ENCODE measurements at places on chromosomes 5 and 9. TPM values are rescaled to one million over a fixed set of nuclear protein-coding genes. Genes with fewer than 3 reads are reported as not detected.

DNA sequence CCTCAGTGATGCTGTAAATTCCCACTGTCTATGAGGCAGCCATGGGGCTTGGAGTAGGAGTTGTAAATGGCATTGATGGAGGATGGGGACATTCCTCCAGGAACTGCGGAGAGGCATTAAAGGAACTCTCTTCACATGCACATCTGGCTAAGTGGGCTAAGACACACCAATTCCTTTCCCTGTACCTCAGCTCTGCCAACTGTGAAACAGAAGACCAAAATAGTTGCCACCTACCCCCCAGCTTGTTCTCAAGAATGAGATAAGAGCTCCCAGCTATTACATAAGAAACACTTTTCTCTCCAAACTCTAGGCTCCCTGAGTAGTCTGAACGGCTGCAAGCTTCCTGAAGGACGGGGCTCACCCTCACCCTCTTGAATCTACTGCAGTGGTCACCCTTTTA is 144.6 kb upstream of the SLC30A5 start:
- no peaks in the 10 kb centered on the region for H3K36me3 ChIP-seq
- no peak overlapping the region for H3K4me3 ChIP-seq
- DNase-seq: no peak
- no peak overlapping the region for H3K27ac ChIP-seq

DNA sequence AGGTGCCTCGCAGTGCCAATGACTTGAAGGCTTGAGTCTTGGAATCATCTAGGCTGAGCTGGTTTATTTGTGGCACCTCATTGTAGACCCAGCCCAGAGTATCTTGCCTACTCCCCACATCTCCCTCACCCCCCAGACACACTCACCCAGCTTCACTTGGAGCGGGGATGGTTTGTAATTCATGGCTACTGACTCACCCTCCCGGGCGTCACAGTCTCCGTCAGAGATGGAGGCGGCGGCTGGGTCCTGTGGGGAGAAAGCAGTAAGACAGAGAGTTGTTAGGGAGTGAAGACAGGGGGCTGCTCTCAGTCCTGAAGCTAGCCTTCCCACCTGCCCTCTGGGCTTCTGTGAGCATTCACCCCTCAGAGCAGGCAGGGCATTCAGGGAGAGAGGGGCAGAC is 29.0 kb upstream of the MYORG start:
- no peak overlapping the region for H3K27ac ChIP-seq
- H3K27me3 ChIP-seq: no peaks in the 10 kb centered on the region
- H3K4me3 ChIP-seq: no peak overlapping the region
- peaks cover 55% of the 10 kb centered on the region for H3K36me3 ChIP-seq

DNA sequence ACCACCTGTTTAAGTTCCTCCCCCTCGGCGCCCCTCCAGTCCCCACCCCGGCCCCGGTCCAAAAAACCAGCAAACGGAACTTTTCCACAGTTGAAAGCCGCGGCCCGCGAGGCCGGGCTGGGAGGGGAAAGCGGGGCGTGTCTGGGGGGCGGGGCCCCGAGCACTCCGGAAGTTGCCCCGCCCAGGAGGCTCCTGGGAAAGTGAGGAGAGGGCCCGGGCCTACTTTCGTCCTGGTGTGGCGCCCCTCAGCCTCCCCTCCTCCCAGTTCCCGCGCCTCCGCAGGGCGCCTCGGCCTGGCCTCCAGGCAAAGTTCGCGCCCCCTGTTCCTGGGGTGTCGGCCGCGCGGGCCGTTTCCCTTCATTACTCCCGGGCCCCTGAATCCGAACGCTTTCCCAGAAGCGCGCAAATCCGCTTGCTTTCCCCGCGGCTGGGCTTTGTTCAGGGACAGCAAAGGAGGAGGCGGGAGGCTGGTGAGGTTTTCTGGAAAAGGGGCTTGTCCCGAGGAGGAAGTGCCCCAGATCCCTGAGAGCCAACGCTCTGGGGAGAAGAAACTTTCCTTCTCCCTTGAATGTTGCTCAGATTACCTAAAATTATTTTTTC is 4.5 kb upstream of the DMRT3 start:
- peak overlapping the region; percentile 4 for H3K4me3 ChIP-seq
- peaks cover 2% of the 10 kb centered on the region for H3K27me3 ChIP-seq
- H3K36me3 ChIP-seq: no peaks in the 10 kb centered on the region
- H3K4me1 ChIP-seq: peaks cover 72% of the 10 kb centered on the region
- no peak for DNase-seq

GRCh38 chr5:93577854-93578812 is 2.9 kb downstream of the NR2F1-AS1 start:
- peak overlapping the region; percentile 93 for H3K27ac ChIP-seq
- H3K4me3 ChIP-seq: peak overlapping the region; percentile 83
- H3K36me3 ChIP-seq: no peaks in the 10 kb centered on the region
- DNase-seq: no peak
- H3K27me3 ChIP-seq: peaks cover 12% of the 10 kb centered on the region

DNA sequence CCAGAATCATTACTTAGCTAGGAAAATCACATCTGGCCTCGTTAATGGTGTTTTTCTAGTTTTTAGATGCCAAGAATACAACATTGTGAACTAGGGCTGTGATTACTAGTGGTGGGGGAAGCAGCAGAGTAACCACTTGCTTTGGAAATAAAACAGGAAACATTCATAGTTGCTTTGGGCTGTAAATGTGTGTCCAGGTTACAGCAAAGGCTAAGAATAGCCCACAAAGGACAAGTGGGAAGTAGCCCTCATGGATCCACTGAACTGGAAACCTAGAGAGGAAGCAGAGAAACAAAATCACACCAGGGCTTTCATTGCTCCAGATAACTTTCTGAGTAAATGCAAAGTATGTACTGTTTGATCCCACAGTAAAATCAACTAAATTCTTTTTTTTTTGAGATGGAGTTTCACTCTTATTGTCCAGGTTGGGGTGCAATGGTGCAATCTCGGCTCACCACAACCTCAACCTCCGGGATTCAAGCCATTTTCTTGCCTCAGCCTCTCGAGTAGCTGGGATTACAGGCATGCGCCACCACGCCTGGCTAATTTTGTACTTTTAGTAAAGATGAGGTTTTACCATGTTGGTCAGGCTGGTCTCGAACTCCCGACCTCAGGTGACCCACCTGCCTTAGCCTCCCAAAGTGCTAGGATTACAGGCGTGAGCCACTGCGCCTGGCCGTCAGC is 56.2 kb upstream of the TNFSF15 start:
- H3K4me3 ChIP-seq: no peak overlapping the region
- no peaks in the 10 kb centered on the region for H3K4me1 ChIP-seq
- peak overlapping the region; percentile 28 for H3K27ac ChIP-seq
- no peak for DNase-seq
- no peaks in the 10 kb centered on the region for H3K27me3 ChIP-seq

DNA sequence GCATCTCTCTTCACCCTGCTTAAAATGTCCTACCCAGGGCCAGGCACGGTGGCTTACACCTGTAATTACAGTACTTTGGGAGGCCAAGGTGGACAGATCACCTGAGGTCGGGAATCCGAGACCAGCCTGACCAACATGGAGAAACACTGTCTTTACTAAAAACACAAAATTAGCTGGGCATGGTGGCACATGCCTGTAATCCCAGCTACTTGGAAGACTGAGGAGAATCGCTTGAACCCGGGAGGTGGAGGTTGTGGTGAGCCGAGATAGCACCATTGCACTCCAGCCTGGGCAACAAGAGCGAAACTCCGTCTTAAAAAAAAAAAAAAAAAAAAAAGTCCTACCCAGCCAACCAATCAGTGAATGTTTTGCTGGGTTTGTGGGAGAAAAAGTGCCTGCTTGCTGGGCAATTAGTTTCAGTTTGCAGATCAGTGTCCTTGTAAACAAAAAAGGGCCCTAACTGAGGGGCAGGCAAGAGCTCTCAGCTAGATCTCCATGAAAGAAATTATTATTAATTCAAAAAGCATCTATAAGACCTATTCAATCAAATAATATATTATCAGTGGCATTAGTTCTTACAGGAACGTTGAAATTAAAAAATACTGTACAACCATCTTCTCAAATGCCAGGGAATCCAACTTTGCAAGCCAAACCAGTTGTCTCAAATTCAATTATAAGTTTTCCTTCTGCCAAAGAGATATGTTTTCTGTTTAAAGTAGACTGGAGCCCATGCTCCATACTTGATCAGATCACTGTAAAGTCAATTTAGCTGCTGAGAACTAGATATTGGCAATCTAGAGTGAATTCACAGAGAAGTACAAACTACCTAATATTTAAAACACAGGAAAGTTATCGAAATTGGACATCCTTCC is 3.9 kb downstream of the MEGF9 start:
- DNase-seq: no peak
- peak overlapping the region; percentile 28 for H3K4me3 ChIP-seq
- H3K36me3 ChIP-seq: no peaks in the 10 kb centered on the region
- H3K27ac ChIP-seq: peak overlapping the region; percentile 97

DNA sequence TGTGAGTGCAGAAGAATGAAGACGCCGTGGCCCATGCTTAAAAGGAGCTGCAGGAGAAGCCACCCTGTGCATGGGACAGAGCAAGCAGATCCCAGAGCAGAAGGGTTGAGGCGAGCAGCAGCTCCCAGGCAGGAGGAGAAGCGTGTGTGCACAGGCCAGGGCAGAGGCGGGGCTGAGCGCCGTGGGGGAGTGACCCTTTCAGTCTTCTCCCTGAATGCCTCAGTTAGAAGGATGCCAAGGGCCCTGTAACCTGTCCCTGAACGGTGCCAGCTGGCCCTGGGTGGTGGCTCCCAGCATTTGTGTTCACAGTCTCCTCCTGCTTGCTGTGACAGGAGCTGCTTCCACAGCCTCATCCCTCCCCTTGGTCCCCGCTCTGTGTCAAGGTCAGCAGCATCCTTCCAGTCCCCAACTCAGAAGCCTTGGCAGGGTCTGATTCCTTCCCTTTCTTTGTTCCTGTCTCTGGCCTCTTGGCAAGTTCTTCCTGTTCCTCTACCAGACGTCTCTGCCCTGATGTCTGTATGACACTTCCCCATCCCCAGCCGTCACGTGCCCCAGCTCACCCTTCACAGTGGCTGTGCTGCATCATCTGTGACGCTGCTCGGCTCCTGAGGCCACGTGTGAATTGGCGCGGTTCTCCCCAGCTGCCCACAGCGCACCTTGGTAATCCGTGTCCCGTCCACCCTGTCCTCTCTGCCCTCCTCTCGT is 5.2 kb downstream of the EXOC3 start:
- peak; percentile 48 for DNase-seq
- no peak overlapping the region for H3K27ac ChIP-seq
- H3K4me3 ChIP-seq: no peak overlapping the region

- no peak for DNase-seq
- H3K36me3 ChIP-seq: no peaks in the 10 kb centered on the region
- no peak overlapping the region for H3K27ac ChIP-seq
- no peak overlapping the region for H3K4me3 ChIP-seq
- H3K4me1 ChIP-seq: no peaks in the 10 kb centered on the region
- no peaks in the 10 kb centered on the region for H3K27me3 ChIP-seq
These were observed 281.2 kb downstream of the ARHGEF28 start for GRCh38 chr5:73907164-73907563.

- no peak overlapping the region for H3K4me3 ChIP-seq
- no peaks in the 10 kb centered on the region for H3K4me1 ChIP-seq
- no peak for DNase-seq
- H3K27ac ChIP-seq: no peak overlapping the region
These were observed 17.3 kb upstream of the TERT start for GRCh38 chr5:1312206-1312605.

GRCh38 chr9:14216612-14217194 is 97.2 kb downstream of the NFIB start:
- no peak for DNase-seq
- no peak overlapping the region for H3K27ac ChIP-seq
- H3K4me1 ChIP-seq: no peaks in the 10 kb centered on the region
- H3K4me3 ChIP-seq: no peak overlapping the region
- no peaks in the 10 kb centered on the region for H3K36me3 ChIP-seq

GRCh38 chr9:122134822-122135528 is 24.6 kb downstream of the NDUFA8 start:
- no peak for DNase-seq
- no peak overlapping the region for H3K27ac ChIP-seq
- H3K4me1 ChIP-seq: no peaks in the 10 kb centered on the region
- no peaks in the 10 kb centered on the region for H3K36me3 ChIP-seq

DNA sequence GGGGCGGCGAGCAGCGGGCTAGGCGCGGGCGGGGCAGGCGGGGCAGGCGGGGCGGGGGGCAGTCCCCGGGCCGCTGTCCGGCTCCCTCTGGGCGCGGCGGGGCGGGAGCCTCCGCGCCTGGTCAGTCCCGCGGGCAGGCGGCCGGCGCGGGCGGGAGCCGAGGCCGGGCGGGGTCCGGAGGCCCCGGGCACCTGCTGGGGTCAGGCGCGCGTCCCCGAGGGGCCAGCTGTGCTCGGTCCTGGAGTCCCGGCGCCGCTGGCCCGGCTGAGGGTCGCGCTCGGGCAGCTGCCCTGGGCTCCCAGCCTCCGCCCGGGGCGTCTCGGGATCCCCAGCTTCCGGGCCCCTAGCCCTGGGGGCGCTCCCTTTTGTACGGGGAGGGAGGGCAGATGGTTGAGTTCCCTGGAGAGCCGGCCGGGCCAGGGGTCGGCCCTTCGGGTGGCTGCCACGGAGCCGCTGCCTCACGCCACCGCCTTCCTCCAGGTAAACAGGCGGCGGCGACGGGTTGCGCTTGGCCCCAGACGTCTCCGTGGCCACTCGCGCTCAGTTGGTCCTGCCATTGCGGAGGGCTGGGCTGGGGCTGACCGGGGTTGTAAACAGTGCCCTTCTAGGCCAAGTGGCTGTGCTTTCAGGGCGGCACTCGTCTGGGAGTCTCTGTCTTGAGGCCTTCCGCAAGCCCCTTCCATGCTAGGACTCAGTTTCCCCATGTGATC is 473 bp downstream of the ZBTB34 start:
- DNase-seq: no peak
- H3K4me3 ChIP-seq: peak overlapping the region; percentile 93
- H3K27ac ChIP-seq: peak overlapping the region; percentile 91
- no peaks in the 10 kb centered on the region for H3K36me3 ChIP-seq
- no peaks in the 10 kb centered on the region for H3K4me1 ChIP-seq

DNA sequence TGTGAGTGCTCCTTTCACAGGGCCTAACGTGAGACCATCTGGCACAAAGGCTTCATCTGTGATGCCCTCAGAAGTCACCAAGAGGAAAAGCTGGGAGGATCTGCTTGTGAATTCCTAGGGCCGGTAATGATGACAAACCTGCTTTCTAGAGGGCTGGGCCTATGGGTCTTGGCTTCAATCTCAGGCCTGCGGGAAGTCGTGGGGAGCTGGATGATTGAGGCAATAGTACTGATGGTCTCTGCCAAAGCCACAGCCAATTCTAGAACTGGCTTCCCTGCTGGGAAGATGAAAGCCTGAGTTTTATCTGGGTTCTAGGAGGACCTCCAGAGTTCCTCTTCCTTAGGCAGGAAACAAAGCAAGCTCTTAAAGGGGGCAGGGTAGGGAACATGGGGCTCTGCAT is 102.7 kb downstream of the TMEM215 start:
- no peaks in the 10 kb centered on the region for H3K4me1 ChIP-seq
- DNase-seq: no peak
- H3K27me3 ChIP-seq: no peaks in the 10 kb centered on the region
- H3K27ac ChIP-seq: no peak overlapping the region
- H3K36me3 ChIP-seq: no peaks in the 10 kb centered on the region

FBLL1 gene
- total RNA-seq: not detected

C5orf34 gene
- 2.2 TPM for total RNA-seq

CATSPER3 gene
- total RNA-seq: 1.3 TPM

SLC45A2 gene
- not detected for total RNA-seq

GABRA1 gene
- total RNA-seq: not detected

Measured in tibial nerve (tissue), 4 donors.